ENCODE measurements at places on chromosomes 3 and 15.

- DNase-seq: no peak
Measured at GRCh38 chr3:10108091-10108490, at the start of gene FANCD2OS. Gene FANCD2OS (minus strand): TSS chr3:10108255. CDS start chr3:10104774, 3,481 bp downstream.

DNA sequence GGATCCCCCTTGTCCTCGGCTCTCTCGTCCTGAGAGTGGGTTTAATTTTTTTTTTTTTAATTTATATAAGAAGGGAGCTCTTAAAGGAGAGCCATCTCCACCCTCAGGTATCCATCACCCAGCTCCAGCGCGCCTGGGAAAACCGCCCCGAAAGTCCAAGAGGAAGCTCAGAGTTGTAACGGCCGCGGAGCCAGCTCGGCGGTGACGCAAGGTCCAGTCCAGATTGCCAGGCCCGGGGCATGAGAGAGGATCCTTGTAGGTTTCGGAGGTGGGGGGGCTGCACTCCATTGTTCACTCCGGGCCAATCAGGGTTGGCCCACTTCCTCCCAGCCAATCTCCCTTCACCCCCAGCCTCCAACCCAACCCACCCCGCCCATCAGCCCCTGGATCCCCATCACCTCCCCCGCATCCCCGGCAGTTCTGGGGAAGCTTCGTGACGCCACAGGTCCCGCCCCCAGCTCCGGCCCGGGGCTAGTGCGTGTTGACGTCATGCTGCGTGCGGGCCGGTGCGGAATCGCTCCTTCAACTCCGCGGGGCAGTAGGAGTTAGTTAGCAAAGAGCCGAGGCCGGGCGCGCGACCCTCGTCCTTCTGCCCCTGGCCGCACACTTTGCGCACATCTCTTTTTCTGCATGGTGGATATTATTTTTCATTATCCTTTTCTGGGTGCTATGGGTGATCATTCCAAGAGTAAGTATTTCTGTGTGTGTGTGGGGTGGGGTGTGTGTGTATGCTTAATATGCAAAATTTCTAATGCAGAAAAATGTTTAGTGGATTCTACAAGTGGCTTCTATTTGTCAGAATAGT is at the start of gene ISL2:
Gene ISL2, plus strand, starts transcription at position 520 of the 805 bp plus-strand sequence. Its CDS starts 111 bp downstream, at position 631.
- DNase-seq: peak; percentile 89

- no peak for DNase-seq
Measured at GRCh38 chr3:71958533-71958932, 173.6 kb upstream of the PROK2 start.

- DNase-seq: no peak
Measured at GRCh38 chr3:23607184-23607847, 198.4 kb upstream of the UBE2E1 start.

GRCh38 chr3:196186651-196187573 is 24.3 kb downstream of the ZDHHC19 start:
- peak; percentile 56 for DNase-seq

- DNase-seq: no peak
Measured at GRCh38 chr3:27326202-27326601, 43.0 kb downstream of the NEK10 start.

Measured in H1 (cell line).